ENCODE measurements at places on chromosomes 7 and 10. TPM values are rescaled to one million over a fixed set of nuclear protein-coding genes. Genes with fewer than 3 reads are reported as not detected.

Gene PNLIPRP2
- total RNA-seq = not detected

DNA sequence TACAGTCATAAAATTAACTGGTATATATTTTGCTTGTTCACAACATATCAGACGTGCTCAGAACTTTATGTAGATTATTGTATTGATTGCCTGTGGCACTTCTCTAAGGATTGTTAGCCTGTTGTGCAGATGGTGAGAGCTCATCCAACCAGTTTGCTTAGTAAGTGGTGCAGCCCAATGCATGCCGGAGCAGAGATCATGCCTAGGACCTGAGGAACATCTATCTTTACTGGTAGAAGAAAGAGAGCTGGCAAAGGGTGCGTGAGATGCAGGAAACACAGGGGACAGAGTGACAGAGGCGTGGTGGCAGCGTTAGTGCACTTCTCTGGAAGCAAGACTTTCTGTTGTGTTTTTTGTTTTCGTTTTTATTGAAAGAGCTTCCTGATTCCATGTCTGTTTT is 35.9 kb downstream of the CCM2 start:
- no peak for DNase-seq
- H3K4me1 ChIP-seq = peaks cover 5% of the 10 kb centered on the region
- H3K4me3 ChIP-seq = no peak overlapping the region
- no peak overlapping the region for H3K27ac ChIP-seq
- H3K27me3 ChIP-seq = no peaks in the 10 kb centered on the region
- H3K36me3 ChIP-seq = no peaks in the 10 kb centered on the region

Gene GIMAP2
- not detected for total RNA-seq

- H3K4me3 ChIP-seq = no peak overlapping the region
- H3K36me3 ChIP-seq = no peaks in the 10 kb centered on the region
- no peak overlapping the region for H3K27ac ChIP-seq
- H3K27me3 ChIP-seq = no peaks in the 10 kb centered on the region
Measured at GRCh38 chr10:84176836-84177474, 3.4 kb downstream of the GPR15LG start.

Gene MSS51
- total RNA-seq = 1.9 TPM

DNA sequence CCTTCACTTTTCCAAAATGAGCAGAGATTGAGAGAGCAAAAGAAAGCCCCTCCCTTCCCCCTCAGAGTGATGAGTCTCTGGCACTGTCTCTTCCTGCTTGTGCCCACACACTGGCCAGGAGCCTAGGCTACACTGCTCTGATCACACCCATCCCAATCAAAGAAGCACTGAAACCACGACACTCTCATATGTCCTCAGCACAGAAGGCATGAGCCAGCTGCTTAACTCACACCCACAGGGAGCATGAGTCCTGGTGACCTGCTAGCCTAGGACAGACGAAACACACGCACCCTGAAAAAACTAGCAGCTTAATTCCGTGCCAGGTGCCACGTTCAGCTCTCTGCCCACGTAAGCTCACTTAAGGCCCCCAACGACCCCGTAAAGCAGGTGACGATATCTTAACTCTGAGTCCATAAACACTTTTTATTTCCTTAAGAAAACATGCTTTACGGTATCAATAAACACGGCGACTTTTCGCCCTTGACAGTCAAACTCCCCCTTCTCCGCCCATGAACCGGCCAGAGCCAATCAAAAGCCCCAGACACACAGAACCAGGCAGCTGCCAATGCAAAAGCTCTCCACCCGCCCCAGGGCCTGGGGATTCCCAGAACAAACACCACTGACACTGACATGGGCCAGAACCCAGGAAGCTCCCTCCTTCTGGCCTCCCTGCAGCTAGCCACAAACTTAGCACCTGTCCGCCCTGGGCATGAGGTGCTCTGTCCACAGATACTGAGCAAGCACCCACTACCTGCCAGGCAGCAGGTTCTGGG is 69.0 kb downstream of the TNRC18 start:
- H3K4me3 ChIP-seq = no peak overlapping the region
- DNase-seq = no peak
- H3K36me3 ChIP-seq = no peaks in the 10 kb centered on the region
- H3K4me1 ChIP-seq = peaks cover 2% of the 10 kb centered on the region
- H3K27me3 ChIP-seq = peaks cover 36% of the 10 kb centered on the region

Gene THSD7A
- total RNA-seq = 1.2 TPM

- no peak overlapping the region for H3K4me3 ChIP-seq
- no peaks in the 10 kb centered on the region for H3K4me1 ChIP-seq
- no peak overlapping the region for H3K27ac ChIP-seq
- no peak for DNase-seq
- H3K27me3 ChIP-seq = no peaks in the 10 kb centered on the region
Measured at GRCh38 chr10:5014936-5015335, 11.3 kb upstream of the AKR1C2 start.

GRCh38 chr7:100673942-100674410 is 436 bp downstream of the GNB2 start:
- peaks cover 8% of the 10 kb centered on the region for H3K27me3 ChIP-seq
- H3K36me3 ChIP-seq = peaks cover 9% of the 10 kb centered on the region
- H3K27ac ChIP-seq = no peak overlapping the region
- DNase-seq = peak; percentile 76
- H3K4me1 ChIP-seq = no peaks in the 10 kb centered on the region

GRCh38 chr7:78159545-78159944 is 361.0 kb downstream of the PHTF2 start:
- H3K36me3 ChIP-seq = no peaks in the 10 kb centered on the region
- H3K27me3 ChIP-seq = no peaks in the 10 kb centered on the region
- H3K4me3 ChIP-seq = no peak overlapping the region
- H3K4me1 ChIP-seq = peaks cover 11% of the 10 kb centered on the region

- H3K4me3 ChIP-seq = no peak overlapping the region
- no peak for DNase-seq
- no peak overlapping the region for H3K27ac ChIP-seq
- H3K36me3 ChIP-seq = no peaks in the 10 kb centered on the region
Measured at GRCh38 chr10:119511828-119512515, 30.5 kb downstream of the RGS10 start.
